ENCODE measurements at places on chromosomes 1 and 21.

GRCh38 chr1:235127732-235128455 lies 743 bp downstream of the TOMM20 start:
- no peak for DNase-seq

GRCh38 chr1:73097917-73098316 lies 815.6 kb upstream of the NEGR1 start:
- DNase-seq = no peak

- DNase-seq = no peak
These were observed 44.8 kb upstream of the CACYBP start for GRCh38 chr1:174954671-174955669.

- peak; percentile 48 for DNase-seq
These were observed 137.8 kb downstream of the PTPRC start for GRCh38 chr1:198776602-198777029.

- DNase-seq = no peak
These were observed 58.5 kb downstream of the UBR4 start for GRCh38 chr1:19151537-19151936.

DNA sequence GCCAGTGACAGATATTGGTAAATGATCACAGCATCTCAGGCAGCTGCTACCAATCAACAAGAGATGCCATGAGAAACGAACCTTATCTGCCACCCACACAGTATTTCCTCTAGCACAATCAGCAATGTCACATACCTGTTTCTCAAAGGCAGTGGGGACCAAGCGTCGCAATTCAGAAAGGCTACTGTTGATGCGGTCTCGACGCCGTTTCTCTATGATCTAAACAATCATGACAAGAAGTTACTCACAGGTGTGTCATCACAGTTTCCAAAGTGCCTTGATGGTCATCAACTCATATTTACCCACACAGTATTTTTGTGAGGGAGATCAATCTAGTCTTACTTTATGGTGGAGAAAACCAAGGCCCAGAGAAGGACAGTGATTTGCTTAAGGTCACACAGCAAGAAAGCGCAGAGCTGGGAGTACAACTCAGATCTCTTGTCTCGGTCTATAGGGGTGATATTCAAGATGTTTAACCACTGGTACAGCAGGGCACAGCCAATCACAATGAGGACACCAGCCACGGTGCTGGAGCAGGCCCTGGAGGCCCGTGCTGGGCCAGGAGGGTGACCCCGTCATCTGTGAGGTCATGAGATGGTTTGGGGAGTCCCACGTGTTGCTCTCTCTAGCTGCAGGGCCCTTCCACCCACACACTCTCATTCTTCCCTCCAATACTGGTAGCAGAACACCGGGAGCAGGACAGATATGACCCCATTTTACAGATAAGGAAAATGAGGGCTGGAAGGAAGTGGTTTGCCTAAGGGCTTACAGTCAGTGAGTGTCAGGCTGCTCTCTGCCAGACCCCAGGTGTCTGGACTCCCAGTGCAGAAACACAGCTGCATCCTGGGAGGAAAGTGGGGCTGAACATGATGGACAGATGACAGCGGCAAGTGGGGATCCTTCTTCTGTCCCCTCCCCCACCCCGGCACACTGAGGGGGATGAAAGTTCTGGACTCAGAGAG lies 7.8 kb downstream of the HEYL start:
- no peak for DNase-seq

DNA sequence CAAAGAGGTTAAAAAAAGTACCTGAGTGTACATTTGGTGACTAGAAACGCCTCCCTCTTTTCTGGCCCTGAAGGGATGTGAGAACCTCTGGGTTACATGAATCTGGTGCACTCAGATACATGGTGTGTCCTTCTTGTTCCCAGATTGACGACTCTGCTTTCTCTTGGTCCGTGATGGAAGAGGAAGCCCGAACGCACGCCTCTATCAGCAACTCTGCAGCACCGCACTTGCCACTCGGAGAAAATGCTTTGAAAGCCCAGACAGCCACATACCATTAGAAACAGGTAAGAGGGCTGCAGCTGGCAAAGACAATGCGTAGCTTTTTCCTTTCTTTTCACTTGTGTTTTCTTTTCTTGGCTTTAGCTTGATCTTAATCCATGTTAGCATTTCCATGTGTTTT lies 21.1 kb upstream of the ZBTB21 start:
- no peak for DNase-seq

- no peak for DNase-seq
These were observed 4.7 kb downstream of the TFF3 start for GRCh38 chr21:42310411-42311001.

GRCh38 chr1:30697571-30698376 lies 25.6 kb downstream of the MATN1 start:
- DNase-seq = no peak

DNA sequence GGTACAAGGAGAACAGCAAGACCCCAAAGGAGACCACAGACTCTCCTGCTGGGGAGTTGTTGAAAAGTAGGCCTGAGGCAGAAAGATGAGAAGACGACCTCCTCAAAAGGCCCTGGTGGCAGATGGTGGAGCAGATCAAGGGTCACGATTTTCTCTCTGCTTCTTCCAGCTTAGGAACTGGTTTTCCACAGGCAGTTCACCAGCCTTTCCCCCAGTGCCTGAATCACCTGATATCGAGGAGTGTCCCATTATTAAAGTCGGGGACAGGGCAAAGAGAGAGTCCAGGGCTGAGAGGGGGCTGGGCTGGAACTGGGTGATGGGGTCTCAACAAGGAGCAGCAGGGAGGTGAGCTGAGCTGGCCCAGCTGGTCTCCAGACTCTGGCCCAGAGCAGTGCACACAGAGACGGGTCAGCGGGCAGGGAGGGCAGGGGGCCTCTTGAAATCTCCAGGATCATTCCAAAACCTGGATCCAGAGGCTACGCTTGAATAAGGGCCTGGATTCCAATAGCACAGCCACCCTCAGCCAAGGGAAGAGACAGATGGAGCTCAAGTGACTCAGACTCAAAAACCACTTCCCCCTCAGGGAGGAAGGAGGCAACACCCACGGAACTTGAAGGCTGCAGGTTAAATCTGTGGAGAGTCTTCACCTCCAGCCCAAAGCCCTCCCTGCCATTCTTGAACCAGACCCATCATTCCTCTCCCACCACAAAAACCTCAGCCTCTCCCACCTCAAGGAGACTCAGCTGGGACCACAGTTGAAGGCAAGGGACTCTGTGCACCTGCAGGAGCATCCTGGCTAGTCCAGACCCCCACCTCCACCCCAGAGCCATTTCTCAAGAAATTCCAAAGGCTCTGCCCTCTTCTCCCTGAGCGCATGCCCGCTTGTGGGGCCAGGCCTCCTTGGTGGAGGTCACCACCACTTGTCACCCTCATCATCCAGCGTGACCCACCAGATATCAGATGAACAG lies at the start of gene S100A5:
S100A5 (minus strand) TSS at position 541 of the 968 bp plus-strand sequence. CDS start 743 bp downstream, outside the sequence.
- DNase-seq = no peak

DNA sequence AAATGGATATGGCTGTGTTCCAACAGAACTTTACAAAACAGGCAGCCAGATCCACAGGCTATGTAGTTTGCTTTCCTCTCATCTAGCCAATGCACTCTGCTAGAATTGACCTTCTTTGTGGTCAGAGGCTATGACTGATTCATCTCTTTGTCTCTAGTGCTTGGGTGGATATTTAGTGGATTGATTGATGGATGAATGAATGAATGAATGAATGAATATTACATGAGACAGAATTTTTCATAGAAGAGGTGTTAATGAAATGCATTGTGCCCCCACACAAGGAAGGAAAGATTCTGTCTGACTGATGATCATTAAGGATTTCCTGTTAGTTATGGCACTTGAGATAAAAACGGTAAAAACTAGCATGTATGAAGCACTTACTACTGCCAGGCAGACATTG lies 50.5 kb upstream of the ZYG11A start:
- DNase-seq = no peak

GRCh38 chr21:43866260-43866629 lies 1.2 kb downstream of the AGPAT3 start:
- no peak for DNase-seq

DNA sequence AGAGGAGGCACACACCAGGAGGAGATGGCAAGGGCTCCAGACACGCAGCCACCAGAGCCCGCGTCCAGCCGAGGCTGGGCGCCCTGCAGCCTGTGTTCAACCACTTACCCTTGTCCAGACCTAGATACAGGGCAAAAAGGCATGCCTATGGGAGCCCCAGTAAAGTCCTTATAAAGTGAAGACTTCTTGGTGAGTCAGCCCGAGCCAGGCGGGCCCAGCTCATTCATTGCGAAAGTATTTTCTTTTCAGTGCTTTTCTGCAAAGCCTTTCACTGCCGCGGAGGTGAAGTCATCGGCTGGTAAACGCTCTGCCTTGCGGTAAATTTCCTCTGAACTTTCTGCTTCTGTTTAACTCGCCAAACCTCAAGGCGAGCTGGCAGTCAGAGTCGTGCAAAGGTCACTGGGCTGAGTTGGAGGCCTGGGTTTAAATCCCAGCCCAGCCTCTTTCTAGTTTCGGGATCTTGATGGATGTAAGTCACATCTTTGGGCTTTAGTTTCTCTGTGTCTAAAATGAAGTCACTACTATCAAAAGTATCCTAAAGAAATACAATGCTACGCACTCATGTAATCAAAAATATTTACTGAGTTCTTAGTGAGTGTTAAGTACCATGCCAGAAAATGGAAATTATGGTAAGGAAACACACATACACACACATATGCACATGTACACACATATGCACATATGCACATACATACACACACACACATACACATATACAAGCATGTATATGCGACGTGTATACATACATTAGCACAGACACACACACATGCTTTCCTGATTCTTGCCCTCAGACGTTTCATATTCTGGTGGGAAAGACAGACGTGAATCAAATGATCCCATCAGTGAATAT lies 54.7 kb upstream of the IFFO2 start:
- peak; percentile 89 for DNase-seq

GRCh38 chr1:244187310-244187709 lies 136.2 kb downstream of the ZBTB18 start:
- DNase-seq = no peak

- DNase-seq = no peak
These were observed 46.2 kb downstream of the DISP3 start for GRCh38 chr1:11525151-11525505.

- DNase-seq = no peak
These were observed 6.0 kb downstream of the VANGL2 start for GRCh38 chr1:160406131-160406968.

GRCh38 chr1:19029191-19030085 lies 73.0 kb upstream of the IFFO2 start:
- no peak for DNase-seq

GRCh38 chr1:57820356-57821095 lies 396.7 kb upstream of the DAB1 start:
- DNase-seq = no peak

GRCh38 chr1:178733972-178734371 lies 8.9 kb downstream of the RALGPS2 start:
- no peak for DNase-seq

DNA sequence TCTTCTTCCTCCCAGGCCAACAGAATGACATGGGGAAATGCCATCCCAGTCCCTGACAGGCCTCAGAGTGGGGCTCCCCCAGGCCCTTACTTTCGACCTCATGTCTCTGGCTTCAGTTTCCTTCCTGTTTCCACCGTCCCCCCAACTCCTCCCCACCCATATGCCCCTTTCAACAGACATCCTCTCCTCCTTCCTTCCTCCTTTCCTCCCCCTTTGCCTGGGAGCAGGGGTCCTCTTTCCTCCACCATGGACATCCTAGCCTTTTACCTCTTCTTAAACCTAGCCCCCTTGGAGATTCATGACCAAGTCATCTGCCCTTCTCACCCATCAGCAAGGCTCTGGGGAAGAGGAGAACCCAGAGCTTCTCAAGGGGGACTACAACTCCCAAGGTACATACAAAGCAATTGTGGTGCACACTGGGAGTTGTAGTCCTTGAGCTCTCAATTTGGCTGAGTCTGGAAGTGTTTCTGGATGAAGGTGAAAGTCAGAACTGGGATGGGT lies 4.0 kb downstream of the ZBTB7B start:
- DNase-seq = no peak
